CD4-positive, CD25-positive, alpha-beta regulatory T cell (primary cell): ENCODE measurements at places on chromosomes 12 and 14.

GRCh38 chr14:98711453-98711852, 560.5 kb downstream of the BCL11B start:
- DNase-seq = no peak

DNA sequence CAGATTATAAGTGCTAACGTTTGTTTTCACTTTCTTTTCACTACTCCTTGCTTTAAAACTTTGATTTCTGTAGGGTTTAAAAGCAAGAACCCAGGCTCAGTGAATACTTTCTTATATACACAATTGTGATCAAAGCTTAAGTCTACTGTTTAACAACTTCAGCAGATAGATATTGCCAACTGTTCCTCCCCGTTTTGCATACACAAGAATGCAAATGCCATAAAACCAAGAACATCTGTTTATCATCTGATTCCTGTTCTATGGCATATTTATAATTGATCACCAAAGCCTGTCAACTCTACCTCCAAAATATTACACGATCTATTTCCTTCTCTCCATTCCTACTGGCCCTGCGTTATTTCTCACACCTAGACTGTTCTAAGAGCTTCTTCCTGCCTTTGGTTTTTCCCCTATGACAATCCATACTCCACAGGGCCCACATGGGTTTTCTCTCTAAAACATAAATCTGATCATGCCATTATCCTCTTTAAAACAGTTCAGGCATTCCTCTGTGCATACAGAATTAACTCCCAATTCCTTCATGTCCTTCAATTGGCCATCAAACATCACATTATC, 15.9 kb downstream of the MED13L start:
- DNase-seq = no peak

DNA sequence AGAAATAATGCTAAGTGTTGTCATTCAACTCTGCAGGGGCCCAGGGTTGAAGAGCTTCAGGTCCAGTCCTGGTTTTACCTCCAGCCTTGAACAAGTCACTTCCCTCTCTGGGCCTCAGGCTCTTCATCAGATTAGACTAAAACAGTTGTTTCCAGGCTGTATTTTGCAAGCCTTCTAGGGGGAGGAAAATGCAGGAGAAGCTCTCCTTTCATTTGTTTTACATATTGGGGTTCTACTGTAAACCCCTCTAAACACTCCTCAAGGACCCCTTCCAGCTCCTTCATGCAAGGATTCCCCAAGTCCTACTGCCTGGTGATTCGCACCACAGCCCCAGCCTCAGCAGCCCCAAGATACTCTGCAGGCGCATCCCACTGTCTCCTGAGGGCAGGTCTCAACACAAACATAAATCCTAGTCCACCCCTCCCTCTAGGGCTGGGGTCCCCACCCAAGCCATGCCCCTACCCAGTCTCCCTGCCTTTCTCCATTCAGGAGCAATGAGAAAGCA, 2.7 kb downstream of the SDR9C7 start:
- peak; percentile 4 for DNase-seq

DNA sequence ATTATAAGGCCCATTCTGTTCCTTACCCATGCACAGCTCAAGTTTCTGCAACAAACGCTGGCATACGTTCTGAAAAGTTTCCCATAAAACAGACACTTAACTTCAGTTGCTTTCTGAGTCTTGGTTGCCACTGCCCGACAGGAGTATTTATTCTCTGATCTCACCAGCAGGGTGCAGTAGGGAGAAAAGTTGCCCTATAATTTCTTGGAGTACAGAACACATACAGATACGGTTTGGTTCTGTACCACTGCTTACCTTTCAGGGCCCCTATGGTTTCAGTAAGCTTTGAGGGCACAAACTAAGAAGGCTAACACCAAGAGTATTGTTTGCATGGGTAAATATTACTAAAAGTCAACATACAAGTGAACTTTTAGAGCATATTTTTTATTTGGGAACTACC, 77.9 kb downstream of the SPATA7 start:
- peak; percentile 42 for DNase-seq

DNA sequence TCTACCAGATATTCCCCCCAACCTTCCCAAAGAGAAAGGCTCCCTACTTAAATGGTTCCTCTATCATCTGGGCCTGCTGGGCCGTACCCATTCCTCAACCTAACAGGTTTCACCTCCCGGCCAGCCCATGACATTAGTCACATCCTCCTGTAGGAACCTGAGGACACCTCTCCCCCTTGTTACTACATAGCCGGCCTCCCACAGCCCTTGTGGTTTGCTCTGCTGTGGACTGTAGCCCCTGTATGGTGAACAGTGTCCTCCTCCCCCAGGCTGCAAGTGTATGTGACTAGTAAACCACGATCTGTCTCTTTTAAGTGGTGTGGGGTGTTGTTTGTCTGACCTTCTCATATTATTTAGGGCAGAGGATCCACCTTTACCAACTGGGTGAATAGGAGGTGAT, 371.7 kb downstream of the RGS6 start:
- no peak for DNase-seq

GRCh38 chr12:60308366-60308991, 712.6 kb downstream of the SLC16A7 start:
- no peak for DNase-seq

DNA sequence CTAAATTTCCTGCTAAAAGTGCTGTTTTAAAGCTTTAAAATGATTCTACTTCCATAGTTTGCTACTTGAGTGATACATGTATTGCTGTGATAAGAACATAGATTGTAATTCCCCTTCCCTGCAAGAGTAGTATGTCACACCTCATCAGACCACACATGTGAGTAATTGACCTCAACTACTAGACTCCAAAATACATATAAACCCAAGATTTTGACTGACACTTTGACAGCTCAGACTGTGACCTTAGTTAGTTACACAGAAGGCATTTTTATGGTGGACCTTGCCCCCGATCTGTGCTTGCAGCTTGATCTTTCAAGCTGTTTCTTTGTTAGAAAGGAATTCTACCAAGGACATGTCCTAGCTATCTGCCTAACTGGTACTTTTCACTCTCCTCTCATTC, 18.6 kb downstream of the APOBEC1 start:
- no peak for DNase-seq

DNA sequence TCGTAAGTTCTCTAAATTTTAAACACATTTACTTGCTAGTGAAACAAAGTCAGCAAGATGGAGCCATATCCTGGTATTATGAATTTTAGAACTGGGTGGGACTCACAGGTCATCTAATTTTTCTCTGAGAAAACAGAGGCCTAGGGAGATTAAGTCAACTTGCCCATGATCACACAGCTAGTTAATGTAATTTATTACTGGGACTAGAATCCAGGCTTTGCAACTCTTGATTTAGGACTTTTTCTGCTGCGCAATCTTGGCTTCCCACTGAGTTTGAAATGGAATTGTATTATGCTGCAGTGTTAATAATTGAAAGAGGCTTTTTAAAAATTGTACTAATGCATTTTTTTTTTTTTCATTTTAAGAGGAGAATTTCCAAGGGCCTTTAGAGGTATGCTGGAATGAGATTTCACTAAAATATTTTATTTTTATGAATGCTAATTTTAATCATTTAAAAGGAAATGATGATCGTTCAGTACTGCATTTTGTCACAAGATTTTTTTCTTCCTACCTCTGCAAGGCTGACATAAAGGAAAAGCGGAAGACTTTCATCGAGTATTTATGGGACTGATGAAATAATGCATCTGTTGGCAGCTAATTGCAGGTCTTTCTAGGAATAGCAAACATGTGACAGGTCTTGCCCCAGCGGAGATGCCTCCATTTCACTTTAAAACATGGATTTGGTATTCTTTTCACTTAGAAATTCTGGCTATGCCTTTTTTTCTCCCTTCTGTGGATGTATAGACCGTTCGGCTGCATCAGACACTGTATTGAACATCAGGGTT, 9.6 kb downstream of the CRADD start:
- DNase-seq = no peak

- peak; percentile 9 for DNase-seq
These were observed 759 bp upstream of the KLC1 start for GRCh38 chr14:103628221-103628683.

DNA sequence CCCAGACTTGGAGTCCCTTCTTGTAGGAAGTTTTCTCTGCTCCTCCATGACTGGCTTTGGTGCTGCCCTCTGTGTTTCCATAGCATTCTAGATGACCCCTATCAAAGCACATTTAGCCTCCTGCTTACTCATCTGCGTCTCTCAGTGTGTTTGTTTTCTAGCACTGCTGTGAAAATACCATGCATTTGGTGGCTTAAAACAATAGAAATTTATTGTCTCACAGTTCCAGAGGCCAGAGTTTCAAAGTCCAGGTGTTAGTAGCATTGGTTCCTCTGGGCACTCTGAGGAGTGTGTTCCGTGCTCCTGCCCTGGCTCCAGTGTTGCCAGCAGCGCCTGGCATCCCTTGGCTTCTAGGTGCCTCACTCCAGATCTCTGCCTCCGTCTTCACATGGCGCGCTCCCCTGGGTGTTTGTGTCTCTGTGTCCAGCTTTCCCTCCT, 86.1 kb downstream of the CACNA1C start:
- no peak for DNase-seq

- DNase-seq = no peak
These were observed 37.0 kb downstream of the APPL2 start for GRCh38 chr12:105198961-105199360.

DNA sequence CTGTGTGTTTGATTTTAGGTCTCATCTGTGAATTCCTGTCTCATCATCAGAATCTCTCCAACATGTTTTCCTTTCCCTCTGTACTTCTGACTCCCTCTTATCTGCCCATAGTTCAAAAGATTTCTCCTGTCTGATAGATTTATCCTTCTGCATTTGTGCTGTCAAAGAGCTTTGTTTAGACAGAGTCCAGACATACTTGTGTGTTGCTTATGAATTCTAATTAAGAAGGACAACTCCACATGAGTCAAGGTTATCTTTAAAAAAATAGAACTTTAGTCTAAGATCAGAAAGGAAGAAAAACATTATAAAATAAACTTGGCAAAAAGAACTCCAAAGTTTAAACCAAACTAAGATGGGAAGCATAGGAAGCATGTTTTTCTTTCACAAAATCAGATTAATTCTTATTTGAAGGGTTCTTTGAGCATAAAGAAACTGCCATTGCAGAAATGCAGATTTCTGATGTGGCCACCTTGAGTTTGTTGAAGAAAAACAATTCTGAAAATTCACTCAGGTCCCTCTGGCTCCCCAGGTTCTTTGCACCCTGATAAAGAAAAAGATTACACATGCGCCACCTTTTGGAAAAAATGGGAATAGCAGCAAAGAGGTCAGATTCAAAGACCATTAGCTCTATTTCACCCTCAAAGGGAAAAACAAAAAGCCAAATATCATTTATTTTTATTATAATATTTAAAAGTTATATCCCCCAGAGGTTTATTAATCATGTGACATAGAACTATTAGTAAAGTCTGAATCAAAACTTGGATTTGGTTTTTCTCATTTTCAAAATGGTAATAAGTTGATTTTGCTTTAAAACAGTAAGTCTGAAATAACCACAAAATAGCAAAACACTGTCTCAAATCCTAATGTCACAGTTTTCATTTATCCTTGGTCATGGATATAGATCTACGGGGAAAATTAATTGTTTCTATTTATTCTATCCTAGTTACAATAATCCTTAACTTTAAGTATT, 143.7 kb upstream of the DCN start:
- DNase-seq = peak; percentile 2

- DNase-seq = peak; percentile 60
These were observed 3.9 kb downstream of the GPHN start for GRCh38 chr14:66511849-66512248.

GRCh38 chr14:23175823-23176222, 7.6 kb downstream of the SLC7A8 start:
- DNase-seq = no peak

DNA sequence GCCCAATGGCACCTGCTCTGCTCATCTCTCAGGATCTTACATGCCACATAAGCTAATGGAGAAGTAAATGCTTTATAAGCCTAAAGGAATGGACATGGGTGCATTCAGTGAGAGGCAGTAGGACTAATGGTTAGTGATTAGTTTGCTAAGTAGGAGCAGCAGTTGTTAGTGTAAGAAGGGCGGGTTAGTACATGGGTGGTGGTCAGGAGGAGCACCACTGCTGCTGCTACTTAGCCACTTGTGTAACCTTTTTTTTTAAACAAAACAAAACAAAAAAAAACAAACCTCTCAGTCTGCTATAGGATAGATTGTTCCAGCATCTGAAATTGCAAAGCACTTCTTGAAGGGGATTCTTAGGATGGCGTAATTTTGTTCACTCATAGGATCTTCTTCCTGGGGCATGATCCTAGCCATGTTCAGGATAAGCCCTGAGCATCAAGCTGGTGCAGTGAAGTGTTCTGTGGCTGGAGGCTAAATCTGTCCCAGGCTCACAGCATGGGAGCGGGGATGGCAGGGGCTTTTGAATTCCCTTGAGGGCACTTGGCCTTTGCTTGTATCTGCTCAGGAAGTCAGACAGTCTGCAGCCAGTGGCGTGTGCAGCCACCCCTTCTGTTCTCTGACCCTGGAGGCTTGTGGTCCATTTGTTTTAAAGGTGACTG, 63.6 kb downstream of the CHST11 start:
- no peak for DNase-seq

- no peak for DNase-seq
These were observed 9.1 kb downstream of the MTRFR start for GRCh38 chr12:123242116-123242904.

DNA sequence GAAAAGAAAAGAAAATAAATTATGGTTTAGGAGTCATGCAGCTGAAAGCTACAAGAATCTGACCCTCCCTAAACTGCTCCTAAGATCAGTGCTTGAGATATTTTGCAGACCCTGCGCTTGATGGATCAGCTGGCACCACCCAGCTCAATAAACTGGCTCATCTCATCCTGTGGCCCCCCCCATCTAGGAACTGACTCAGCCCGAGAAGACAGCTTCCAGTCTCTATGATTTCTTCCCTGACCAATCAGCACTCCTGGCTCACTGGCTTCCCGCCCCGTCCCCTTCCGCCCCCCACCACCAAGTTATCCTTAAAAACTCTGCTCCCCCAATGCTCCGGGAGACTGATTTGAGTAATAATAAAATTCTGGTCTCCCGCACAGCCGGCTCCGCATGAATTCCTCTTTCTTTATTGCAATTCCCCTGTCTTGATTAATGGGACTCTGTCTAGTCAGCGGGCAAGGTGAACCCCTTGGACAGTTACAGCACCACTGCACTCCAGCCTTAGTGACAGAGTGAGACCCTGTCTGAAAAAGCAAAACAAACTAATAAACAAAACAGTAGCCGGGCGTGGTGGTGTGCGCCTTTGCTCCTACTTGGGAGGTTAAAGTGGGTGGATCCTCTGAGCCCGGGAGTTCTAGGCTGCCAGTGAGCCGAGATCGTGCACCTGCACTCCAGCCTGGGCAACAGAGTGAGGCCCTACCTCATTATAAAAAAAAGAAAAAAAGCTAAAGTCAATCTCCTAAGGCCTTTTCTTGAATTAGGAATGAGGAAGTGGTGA, 24.5 kb upstream of the SPTLC2 start:
- no peak for DNase-seq

DNA sequence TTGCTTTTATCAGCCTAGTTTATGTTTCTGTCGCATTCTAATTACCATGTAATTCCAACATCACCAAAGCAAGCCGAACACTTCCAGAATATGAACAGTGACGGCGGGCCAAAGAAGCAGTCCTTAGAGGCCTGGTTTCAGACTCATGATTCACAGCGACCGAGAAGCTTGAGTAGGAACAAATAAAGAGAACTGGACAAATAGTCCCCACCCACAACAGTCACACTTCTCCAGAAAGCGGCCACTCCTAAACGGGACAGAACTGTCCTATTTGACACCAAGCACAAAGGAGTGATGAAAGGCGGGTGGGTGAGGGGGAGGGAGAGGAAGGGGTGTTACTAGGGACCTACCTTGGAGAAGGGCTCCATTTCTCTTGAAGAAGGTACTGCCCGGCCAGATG, 136.4 kb downstream of the FOXN3 start:
- DNase-seq = no peak
